ENCODE measurements at places on chromosomes 12 and 14.

DNA sequence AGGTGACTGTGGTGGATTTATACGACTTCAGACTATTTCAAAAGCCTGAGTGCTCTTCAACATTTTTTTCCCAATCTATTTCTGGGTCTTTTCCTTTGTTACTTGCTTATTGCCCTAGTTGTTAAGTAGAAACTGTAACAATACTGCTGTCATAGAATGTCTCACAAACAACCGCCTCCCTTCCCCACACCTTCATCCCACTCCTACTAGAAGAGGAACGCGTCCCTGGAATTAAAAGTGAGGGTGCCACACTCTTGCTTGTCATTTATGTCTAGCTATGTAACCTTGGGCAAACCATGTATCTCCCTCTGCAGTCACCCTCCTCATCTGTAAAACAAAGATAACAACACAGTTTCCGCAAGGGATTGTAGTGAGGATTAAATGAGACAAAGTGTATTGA lies 8.6 kb downstream of the BRAP start:
- DNase-seq, result no peak

DNA sequence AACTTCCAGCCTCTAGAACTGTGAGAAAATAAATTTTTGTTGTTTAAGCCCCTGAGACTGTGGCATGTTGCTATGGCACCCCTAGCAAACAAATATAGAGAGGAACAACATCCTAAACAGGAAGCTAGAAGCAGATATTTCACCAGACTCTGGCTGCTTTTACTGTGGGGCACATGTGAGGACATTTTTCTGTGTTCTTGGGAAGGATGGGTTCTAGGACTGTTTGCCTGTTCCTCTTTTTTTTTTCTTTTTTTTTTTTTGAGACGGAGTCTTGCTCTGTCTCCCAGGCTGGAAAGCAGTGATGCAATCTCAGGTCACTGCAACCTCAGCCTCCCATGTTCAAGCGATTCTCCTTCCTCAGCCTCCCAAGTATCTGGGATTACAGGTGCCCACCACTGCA lies 4.2 kb upstream of the HRK start:
- DNase-seq, result peak; percentile 33

GRCh38 chr12:109948368-109948767 lies 47.8 kb downstream of the GIT2 start:
- no peak for DNase-seq

DNA sequence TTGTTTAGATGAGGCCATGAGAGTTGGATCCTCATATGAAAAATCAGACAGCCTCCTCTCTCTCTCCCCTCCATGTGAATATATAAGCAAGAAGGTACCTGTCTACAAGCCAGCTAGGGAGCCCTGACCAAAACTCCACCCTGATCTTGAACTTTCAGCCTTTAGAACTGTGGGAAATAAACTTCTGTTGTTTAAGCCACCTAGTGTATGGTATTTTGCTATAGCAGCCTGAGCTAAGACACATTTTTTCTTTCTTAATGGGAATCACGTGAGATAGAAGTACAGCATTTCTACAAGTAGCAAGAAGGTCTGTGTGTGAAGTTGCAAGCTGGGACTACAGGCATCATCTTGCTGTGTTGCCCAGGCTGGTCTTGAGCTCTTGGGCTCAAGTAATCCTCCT lies 16.3 kb upstream of the ABHD12B start:
- DNase-seq, result no peak

DNA sequence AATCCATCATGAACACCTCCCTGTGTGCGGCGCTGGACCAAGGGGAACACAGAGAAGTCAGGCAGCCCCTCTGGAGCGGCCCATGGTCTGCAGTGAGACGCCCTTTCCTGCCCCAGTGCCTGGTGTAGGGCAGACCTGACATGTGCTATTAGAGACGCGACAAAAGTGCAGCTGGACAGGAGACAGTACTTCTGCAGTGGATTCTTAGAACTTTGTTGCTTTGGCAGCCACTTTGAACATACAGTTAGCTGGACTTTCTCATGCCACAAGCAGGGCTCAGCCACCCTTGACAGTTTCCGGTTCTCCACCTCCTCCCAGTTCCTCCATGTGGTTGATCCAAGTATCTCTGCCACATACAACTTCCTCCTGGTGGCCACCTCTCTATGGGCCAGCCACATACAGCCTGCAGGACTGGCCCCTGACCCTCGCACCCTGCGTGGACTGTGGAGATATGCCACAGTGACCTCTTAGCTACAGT lies 45.9 kb downstream of the LGMN start:
- DNase-seq, result peak; percentile 76

DNA sequence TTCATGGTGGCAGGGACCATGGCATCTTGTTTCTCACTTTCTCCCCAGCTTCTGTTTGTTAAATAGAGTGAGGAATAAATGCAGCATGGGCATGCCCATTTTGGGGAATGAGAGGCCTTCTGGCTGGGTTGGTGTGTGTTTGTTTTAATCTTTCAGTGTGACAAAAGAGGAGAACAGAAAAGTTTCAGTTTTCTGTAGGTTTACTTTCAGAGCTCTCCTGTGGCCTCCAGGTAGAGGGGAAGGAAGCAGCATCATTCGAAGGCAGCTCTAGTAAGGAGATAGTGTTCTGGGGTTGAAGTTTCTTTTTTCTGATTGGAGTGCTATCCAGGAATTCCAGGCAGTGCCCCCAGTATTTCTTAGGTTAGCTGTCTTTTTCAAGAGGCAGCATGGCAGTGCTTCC lies 15.3 kb downstream of the MSRB3 start:
- peak; percentile 18 for DNase-seq

DNA sequence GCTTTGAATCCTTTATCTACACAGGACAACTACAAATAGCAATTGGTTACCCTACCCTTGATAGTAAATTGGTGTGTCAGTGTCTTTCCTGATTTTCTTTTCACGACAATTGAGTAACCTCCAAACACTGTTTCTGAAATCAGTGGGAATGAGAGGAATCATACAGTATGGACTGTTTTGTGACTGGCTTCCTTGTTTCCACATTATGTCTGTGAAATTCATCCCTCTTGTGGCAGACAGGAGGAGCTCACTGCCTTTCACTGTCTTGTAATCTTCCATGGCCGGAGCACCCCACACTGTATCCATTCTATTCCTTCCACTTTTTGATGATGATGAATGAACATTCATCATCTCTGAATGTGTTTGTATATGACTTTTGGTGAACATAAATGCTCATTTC lies 164.0 kb upstream of the PZP start:
- DNase-seq, result no peak

DNA sequence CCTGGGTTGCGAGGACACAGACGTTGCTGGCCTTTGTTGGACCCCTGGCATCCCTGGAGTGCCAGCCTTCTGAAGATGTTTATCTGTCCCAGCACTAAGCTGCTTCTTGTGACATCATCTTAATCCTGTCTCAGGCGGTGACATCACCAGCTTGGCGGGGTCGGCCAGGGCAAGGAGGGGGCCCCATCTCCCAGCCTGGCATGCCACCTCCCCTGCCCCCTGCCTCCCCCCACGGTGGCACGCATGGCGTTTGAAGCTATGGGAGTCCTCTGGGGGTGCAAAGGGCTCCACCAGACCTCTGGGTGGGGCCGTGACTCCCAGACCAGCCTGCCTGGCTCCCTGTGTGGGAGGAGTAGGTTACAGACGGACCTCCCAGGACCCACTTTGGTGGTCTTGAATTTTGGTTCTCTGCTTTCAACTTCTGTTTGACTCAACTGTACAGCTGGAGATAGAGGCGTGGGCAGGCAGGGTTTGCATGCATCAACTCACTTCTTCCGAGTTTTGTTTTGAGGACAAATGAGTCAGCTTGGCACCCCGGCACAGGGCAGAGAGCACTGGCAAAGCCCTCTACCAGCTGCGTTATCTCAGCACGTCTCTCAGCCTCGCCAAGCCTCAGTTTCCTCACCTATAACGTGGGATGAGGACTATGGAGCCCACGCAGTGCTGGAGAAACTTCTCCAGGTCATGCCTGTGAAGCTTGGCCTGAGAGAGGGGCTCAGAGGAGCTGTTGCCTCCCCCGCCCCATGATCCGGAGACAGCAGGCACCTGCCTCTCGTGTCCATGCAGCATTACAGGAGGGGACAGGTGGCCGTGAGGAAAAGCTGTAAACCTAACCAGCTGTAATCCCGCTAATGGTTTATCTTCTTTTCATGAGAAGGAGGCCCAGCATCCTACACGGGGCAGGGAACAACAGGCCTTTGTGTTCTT lies 38.8 kb upstream of the EML1 start:
- DNase-seq, result no peak

DNA sequence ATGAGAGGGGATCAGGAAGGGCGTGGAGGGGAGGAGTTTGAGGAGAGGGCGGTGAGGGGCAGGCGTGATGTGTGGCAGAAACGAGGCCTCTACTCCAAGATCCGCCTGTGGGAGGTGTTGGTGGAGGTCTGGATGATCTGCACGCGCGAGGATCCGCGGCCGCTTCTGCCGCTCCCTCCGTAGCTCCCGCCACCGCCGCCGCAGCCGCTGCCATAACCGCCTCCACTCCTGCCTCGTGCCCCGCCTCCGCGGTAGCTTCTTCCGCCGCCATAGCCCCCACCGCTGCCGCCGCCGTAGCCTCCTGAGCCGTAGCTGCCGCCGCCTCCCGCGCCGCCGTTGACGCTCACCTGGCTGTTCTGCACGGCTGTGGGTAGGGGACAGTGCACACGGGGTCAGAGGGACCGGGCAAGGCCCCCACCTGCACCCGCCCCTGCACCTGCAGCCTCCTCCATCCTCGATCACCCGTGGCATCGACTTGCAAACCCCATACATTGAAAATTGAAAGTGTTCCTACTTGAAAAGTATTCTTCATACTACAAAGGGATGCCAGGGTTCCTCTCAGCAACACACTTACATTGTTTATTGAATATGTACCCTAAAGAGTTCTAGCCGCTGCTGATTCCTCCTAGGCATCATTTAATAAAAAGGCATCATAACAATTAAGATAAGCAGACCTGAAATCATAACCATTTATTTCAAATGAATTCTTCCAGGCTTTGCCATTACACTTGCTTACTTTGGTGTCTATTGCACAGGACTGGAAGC lies 11.1 kb upstream of the KRT1 start:
- DNase-seq, result no peak

GRCh38 chr12:25427337-25428249 lies 125.5 kb downstream of the LMNTD1 start:
- DNase-seq, result no peak

DNA sequence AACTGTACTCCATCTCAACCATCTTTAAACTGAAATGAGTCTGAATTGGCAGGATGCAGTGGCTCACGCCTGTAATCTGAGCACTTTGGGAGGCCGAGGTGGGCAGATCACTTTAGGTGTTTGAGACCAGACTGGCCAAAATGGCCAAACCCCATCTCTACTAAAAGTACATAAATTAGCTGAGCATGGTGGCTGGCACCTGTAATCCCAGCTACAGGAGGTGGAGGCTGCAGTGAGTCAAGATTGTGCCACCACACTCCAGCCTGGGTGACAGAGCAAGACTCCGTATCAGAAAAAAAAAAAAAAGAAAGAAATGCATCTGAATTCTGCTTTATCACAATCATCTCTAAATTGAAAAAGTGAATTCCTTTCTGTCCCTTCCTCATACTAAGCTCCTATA lies 110.3 kb downstream of the NELL2 start:
- DNase-seq, result no peak

DNA sequence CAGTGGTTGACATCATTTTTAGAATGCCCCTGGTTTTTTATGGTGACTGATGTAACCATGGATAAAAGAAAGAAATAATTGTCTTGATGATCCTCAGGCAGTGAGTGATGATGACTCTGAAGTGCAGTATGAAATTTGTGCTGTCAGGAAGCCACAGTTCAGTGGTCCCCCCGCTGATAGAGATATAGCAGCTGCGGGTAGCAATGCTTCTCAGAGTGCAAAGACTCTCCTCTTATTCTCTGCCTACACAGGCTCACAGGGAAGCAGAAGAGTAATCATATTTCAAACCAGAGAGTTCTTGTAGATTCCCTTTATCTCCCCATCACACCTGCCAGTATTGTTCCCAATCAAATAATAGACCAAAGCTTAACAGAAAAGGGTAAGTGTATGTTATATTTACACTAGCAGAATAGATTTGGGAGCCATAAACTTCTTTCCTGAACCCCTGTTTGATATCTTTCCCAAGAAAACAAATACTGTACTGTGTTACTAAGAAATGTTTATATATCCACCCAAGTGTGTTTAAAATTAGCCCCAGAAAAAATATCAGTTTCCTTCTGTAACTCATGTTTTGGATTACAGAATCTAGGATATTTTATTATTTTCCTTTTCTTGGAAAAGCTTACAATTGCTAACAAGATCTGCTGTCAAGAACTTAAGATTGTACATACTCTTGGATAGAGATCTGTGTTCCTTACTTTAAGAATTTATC lies 1817.4 kb upstream of the FLRT2 start:
- no peak for DNase-seq

- DNase-seq, result no peak
Measured at GRCh38 chr14:79705126-79705894, 506.0 kb downstream of the DIO2 start.

DNA sequence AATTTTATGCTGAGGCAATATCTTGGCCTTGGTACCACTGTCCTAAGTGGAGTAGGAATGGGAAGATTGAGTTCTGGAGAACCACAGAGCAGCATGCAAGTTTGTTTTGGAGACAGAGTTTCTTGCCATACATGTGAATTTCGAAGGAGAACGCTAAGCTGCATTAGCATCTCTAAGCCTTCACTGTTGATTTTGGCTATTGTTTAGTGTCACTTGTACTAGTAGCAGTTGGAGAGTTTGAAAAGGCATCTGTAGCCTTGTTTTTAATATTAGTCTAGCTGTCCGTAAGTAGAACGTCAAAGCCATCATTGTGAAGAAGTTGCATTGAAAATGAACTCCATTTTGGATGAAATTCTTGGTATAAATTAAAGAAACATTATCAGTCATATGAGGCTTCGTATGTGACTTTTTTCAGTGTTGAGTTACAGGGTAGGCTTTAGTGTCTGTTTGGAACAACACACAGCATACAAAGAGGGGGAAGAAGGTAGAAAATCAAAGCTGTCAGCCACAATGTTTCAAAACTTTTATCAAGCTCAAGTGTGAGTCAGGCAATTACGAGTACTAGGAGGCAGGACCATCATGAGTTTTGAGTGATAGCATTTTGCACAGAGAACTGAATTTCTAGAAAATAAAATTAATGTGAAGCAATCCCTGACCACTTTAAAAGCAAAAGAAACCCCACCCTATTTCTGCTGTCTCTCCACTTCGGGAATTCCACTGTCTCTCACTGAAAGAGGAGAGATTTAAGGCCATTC lies 70.2 kb upstream of the NAV3 start:
- DNase-seq, result no peak

DNA sequence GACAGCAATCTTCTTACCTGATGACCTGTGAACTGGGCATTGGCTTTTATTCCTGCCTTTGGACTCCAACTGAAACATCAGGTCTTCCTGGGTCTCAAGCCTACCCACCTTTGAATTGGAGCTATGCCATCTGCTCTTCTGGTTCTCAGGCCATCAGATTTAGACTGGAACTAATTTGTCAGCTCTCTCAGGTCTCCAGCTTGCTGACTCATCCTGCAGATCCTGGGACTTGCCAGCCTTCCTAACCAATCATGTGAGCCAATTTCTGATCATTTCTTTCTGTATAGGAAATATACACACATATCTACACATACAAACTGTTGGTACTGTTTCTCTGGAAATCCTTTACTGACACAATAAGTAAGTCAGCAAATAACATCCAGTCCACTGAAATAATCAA lies 65.3 kb upstream of the TSPAN8 start:
- no peak for DNase-seq

- DNase-seq, result no peak
Measured at GRCh38 chr12:53626702-53627169, 554 bp upstream of the ATF7 start.

Measured in GM12865 (cell line).